ENCODE measurements at places on chromosomes 16 and 17.

- no peaks in the 10 kb centered on the region for H3K27me3 ChIP-seq
- H3K4me1 ChIP-seq: peaks cover 46% of the 10 kb centered on the region
- peak overlapping the region; percentile 97 for H3K4me3 ChIP-seq
- no peak for DNase-seq
- H3K27ac ChIP-seq: no peak overlapping the region
Observed at GRCh38 chr16:58127634-58128033, 1.5 kb downstream of the CFAP20 start.

GRCh38 chr17:81040791-81041337, 5.9 kb downstream of the BAIAP2 start:
- no peak overlapping the region for H3K4me3 ChIP-seq
- H3K4me1 ChIP-seq: peaks cover 66% of the 10 kb centered on the region
- no peaks in the 10 kb centered on the region for H3K27me3 ChIP-seq
- no peaks in the 10 kb centered on the region for H3K36me3 ChIP-seq
- no peak for DNase-seq

DNA sequence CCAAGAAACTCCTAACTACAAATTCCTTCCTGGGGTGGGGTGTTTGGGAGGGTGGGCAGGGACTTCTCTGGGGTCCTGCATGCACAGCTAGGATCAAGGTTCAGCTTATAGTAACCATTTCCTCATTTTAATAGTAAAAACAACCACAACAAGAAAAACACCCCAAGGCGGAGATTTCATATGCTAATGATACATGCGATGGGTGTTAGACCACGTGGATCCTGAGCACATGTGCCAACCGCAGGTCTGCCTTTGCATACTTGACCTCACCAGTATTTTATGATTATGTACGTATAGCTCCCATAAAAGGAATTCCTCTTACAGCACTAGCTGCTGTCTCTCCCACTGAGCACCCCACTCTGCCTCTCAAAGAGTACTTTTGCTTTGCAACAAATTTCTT, 1.9 kb downstream of the KRTAP4-11 start:
- no peaks in the 10 kb centered on the region for H3K27me3 ChIP-seq
- H3K27ac ChIP-seq: no peak overlapping the region
- DNase-seq: no peak
- H3K36me3 ChIP-seq: no peaks in the 10 kb centered on the region
- no peak overlapping the region for H3K4me3 ChIP-seq
- H3K4me1 ChIP-seq: no peaks in the 10 kb centered on the region

DNA sequence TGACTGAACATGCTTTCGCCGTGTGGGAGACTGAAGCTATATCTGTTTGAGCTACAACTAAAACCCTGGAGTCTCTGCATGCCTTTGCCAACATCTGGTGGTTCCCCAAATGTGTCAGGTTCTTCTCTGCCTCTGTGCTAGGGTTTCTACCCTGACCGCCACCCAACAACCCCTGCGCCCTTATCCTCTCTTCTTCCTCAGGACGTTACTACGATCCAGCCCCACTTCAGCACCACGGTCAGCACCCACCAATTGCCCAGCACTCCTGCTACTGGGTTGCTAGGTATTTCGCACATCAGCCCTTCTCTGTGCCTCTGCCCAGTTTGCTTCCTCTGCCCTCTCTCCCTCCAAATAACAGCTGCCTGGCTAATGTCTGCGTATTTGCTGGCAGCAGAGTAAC, 106.3 kb upstream of the HSBP1 start:
- no peaks in the 10 kb centered on the region for H3K36me3 ChIP-seq
- no peaks in the 10 kb centered on the region for H3K27me3 ChIP-seq
- no peak overlapping the region for H3K27ac ChIP-seq
- H3K4me3 ChIP-seq: no peak overlapping the region

GRCh38 chr16:84725481-84726078, 25.8 kb downstream of the USP10 start:
- no peak overlapping the region for H3K4me3 ChIP-seq
- DNase-seq: no peak
- no peak overlapping the region for H3K27ac ChIP-seq
- H3K4me1 ChIP-seq: peaks cover 31% of the 10 kb centered on the region

- no peak overlapping the region for H3K27ac ChIP-seq
- H3K4me3 ChIP-seq: no peak overlapping the region
- DNase-seq: no peak
- no peaks in the 10 kb centered on the region for H3K36me3 ChIP-seq
- no peaks in the 10 kb centered on the region for H3K27me3 ChIP-seq
- H3K4me1 ChIP-seq: no peaks in the 10 kb centered on the region
Observed at GRCh38 chr17:9929871-9930270, 24.8 kb upstream of the RCVRN start.

DNA sequence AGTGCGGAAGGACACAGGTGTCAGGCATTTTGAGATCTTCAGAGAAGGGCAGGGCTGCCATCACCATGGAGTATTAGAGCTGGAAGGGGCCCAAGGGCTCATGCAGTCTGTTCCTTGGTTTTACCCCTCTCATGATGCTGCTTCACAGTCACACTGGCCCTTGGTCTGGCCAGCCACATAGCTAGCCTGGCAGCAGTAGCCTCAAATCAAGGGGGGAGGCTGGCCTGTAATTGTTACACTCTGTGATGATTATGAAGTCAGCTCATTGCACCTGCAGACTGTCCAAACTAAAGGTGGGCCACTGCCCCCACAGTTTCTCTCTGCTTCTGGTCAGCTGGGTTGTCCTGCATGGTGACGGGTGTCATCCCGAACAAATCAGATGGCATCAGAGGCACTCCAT, at the start of gene FNDC8:
Gene FNDC8, plus strand, starts transcription at position 301 of the 400 bp plus-strand sequence. Its CDS starts 79 bp downstream, at position 380.
- H3K27me3 ChIP-seq: no peaks in the 10 kb centered on the region
- no peak for DNase-seq
- H3K4me3 ChIP-seq: no peak within 1 kb of the TSS
- peaks cover 8% of the 10 kb centered on the region for H3K4me1 ChIP-seq
- H3K36me3 ChIP-seq: no peaks in the 10 kb centered on the region

DNA sequence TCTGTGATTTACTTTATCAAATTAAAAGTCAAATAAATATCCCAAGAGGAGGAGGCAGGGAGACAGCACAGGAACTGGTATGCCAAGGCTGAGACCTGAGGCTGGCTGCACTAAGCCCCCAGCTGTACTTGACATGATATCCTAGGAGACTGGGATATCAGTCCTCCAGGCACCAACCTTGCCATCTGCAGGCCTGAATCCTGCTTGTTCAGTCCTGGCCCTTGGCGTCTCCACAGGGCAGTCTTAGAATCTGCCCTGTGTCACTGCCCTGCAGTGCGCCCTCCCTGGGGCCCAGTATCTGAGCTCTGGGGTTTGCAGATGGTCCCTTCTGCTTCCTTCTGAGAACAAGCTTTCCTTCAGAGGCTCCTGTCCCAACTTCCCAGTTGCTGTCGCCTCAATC, 75.9 kb downstream of the HS3ST3A1 start:
- no peak overlapping the region for H3K27ac ChIP-seq
- no peaks in the 10 kb centered on the region for H3K27me3 ChIP-seq
- DNase-seq: no peak
- H3K36me3 ChIP-seq: no peaks in the 10 kb centered on the region

DNA sequence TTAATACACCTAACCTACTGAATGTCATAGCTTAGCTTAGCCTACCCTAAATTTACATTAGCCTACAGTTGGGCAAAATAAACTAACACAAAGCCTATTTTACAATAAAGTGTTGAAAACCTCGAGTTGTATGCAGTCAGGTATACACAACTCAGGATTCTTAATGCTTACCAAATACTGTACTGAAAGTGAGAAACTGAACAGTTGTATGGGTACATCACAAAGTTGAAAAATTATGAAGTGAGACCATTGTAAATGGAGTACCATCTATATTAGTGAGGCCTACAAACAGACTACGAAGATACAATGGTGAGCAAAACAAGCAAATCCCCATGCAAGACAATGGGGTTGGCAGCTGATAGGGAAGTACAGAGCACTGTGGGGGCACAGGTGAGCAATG, 79.7 kb downstream of the VAT1L start:
- H3K4me3 ChIP-seq: no peak overlapping the region
- no peaks in the 10 kb centered on the region for H3K36me3 ChIP-seq
- H3K4me1 ChIP-seq: peaks cover 19% of the 10 kb centered on the region
- H3K27ac ChIP-seq: no peak overlapping the region
- DNase-seq: no peak

- no peaks in the 10 kb centered on the region for H3K36me3 ChIP-seq
- H3K27me3 ChIP-seq: no peaks in the 10 kb centered on the region
- H3K4me3 ChIP-seq: no peak overlapping the region
Observed at GRCh38 chr17:66747578-66748275, 87.2 kb upstream of the CACNG5 start.

DNA sequence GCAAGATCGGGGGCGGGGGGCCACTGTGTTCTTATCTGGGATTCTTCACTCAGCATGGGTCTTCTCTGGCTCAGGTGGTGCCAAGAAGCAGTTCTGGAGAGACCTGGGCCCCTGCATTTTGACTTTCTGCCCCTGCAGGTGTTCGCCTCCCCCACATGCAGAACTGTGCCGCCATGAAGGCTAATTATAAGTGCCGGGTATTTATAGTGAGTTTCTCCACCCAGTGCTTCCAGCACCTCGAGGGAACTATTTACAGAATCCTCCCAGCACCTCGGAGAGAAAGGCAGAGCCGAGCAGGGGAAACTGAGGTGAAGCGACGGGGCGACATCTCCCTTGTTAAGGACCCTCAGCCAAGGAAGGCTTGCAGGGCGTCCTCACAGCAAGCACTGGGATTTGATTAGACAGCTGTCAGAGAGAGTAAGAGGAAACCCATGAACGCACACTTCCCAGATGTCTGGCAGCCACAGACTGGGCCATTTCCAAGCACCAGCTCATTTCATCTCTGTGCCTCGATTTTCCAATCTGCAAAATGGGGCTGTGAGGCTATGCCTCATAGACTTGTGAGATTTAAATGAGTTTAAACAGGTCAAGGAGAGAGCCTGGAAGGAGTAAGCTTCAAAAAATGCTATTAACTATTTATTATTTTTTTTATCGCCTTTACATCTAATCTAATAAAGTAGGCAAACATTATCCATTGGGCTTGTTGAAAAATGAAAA, 36.4 kb upstream of the GRIN2A start:
- no peak for DNase-seq
- H3K4me1 ChIP-seq: no peaks in the 10 kb centered on the region
- H3K27me3 ChIP-seq: no peaks in the 10 kb centered on the region
- no peak overlapping the region for H3K27ac ChIP-seq

DNA sequence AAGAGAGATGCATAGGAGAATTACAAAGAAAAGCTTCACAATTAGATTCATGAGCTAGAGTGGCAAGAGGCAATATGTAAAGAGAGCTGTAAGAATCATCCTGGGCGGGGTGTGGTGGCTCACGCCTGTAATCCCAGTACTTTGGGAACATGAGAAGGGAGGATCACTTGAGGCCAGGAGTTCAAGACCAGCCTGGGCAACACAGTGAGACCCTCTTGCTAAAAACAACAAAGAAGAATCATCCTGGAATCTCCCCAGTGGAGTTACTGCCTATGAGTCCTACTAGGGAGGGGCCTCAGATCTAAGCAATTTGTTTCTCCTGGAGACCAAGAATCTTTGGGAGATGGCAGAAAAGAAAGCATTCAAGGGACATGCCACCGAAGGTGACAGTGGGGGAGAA, 119.1 kb downstream of the HIC1 start:
- peaks cover 9% of the 10 kb centered on the region for H3K36me3 ChIP-seq
- peak overlapping the region; percentile 80 for H3K27ac ChIP-seq
- no peaks in the 10 kb centered on the region for H3K27me3 ChIP-seq
- no peak for DNase-seq
- no peak overlapping the region for H3K4me3 ChIP-seq
- H3K4me1 ChIP-seq: peaks cover 76% of the 10 kb centered on the region

GRCh38 chr17:46774108-46774737, 44.3 kb downstream of the WNT3 start:
- H3K36me3 ChIP-seq: no peaks in the 10 kb centered on the region
- H3K27me3 ChIP-seq: no peaks in the 10 kb centered on the region
- no peak for DNase-seq
- H3K27ac ChIP-seq: no peak overlapping the region
- no peak overlapping the region for H3K4me3 ChIP-seq
- peaks cover 4% of the 10 kb centered on the region for H3K4me1 ChIP-seq

- no peak for DNase-seq
- H3K27me3 ChIP-seq: no peaks in the 10 kb centered on the region
- H3K4me3 ChIP-seq: no peak overlapping the region
- no peaks in the 10 kb centered on the region for H3K36me3 ChIP-seq
- peaks cover 33% of the 10 kb centered on the region for H3K4me1 ChIP-seq
Observed at GRCh38 chr17:77153999-77154586, 13.3 kb downstream of the SEC14L1 start.

DNA sequence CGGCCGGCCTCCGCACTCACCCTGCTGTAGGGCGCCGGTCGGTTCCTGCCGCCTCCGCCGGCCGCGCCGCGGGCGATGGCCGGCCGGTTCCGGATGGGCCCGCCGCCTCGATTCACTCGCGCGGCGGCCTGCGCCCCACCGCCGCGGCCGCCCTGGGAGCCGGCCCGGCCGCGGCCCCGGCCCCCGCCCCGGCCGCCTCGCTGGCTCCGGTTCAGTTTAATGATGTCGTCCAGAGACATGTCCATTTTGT, 158 bp downstream of the ALYREF start:
- H3K4me3 ChIP-seq: peak overlapping the region; percentile 97
- H3K27ac ChIP-seq: peak overlapping the region; percentile 91
- peaks cover 26% of the 10 kb centered on the region for H3K4me1 ChIP-seq

- H3K4me3 ChIP-seq: no peak overlapping the region
- H3K27me3 ChIP-seq: no peaks in the 10 kb centered on the region
- H3K36me3 ChIP-seq: no peaks in the 10 kb centered on the region
- no peak overlapping the region for H3K27ac ChIP-seq
- DNase-seq: no peak
- H3K4me1 ChIP-seq: no peaks in the 10 kb centered on the region
Observed at GRCh38 chr16:86789621-86790051, 211.3 kb downstream of the FOXL1 start.

DNA sequence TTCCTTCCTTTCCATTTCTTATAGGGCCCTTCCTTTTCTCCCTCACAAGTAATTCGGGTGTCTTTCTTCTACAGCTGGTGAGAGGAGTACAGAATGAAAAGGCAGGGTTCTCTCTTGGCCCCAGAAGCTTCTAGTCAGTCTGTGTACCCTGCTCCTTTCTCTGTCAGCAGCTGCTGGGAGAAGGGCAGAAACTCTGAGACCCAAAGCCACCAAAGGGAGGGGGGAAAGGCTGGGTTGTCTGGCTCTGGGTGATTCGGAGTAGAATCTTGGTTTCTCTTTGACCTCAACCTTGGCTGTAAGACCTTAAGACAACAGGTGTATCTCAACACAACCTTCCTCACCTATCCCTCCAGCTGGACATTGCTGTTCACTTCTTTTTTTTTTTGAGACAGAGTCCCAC, 3.3 kb upstream of the NR1D1 start:
- H3K36me3 ChIP-seq: no peaks in the 10 kb centered on the region
- peak overlapping the region; percentile 88 for H3K27ac ChIP-seq
- DNase-seq: no peak
